ENCODE measurements at places on chromosomes 12 and 14.
A peak's percentile ranks its signal among the peaks of the same experiment; 100 is the strongest.

- no peak for DNase-seq
Observed at GRCh38 chr12:120214626-120215356, 13.9 kb upstream of the RPLP0 start.

GRCh38 chr12:122721057-122721545 is 4.5 kb upstream of the HCAR3 start:
- DNase-seq, result no peak

DNA sequence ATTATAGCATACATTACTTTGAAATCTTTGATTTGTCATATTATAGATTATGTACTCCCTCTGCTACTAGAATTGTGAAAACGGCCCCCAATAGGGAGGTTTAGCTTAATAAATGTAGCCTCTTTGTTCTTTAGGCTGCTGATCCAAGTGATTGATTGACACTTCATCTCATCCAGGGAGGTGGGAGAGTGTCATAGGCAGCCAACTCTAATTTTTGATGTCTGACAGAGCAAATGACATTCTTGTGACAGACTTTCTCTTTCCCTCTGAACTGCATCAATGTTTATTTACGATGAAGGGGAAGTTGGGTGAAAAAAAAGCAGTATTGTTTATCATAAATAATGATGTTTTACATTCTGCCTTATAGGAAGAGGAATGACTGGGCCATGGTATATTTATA is 221.4 kb downstream of the MDGA2 start:
- DNase-seq, result no peak

DNA sequence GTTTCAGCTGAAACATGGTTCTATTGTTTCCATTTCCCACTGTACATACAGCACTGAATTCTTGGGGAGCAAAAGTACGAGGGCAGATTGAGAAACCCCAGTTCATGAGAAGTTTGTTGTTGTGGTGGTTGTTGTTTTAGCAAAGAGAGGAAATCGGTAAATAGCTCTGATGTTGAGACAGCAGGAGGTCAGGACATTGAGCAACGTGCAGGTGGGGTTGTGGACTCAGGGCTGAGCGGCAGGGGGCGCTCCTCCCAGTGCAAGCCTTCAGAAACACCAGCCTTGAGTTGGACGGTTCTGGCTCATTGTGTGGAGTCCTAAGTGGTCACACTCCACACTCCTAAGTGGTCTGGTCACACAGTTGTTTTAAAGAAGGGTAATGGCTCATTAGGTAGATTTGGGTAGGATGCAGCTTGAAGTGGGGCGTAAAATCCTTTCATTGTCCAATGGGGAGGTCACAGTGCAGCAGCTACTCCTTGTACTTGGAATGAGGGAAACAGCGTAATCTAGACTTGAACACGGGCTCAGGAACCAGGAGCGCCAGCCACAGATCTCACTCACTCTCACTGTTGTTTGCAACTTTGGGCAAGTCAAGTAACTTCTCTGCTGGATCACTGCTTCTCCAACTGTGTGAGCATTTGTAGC is 14.5 kb upstream of the PWP1 start:
- peak; percentile 68 for DNase-seq

DNA sequence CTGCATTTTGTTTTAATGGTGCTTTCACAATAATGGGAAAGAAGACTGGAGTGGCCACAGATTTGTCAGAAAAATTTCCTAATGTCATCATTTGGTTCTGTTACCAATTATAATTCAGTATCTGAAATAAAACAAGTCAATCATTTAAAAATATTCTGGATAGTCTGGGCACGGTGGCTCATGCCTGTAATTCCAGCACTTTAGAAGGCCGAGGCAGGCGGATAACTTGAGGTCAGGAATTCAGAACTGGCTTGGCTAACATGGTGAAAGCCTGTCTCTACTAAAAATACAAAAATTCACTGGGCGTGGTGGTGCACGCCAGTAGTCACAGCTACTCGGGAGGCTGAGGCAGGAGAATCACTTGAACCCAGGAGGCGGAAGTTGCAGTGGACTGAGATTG is 4.0 kb upstream of the LIMA1 start:
- no peak for DNase-seq

DNA sequence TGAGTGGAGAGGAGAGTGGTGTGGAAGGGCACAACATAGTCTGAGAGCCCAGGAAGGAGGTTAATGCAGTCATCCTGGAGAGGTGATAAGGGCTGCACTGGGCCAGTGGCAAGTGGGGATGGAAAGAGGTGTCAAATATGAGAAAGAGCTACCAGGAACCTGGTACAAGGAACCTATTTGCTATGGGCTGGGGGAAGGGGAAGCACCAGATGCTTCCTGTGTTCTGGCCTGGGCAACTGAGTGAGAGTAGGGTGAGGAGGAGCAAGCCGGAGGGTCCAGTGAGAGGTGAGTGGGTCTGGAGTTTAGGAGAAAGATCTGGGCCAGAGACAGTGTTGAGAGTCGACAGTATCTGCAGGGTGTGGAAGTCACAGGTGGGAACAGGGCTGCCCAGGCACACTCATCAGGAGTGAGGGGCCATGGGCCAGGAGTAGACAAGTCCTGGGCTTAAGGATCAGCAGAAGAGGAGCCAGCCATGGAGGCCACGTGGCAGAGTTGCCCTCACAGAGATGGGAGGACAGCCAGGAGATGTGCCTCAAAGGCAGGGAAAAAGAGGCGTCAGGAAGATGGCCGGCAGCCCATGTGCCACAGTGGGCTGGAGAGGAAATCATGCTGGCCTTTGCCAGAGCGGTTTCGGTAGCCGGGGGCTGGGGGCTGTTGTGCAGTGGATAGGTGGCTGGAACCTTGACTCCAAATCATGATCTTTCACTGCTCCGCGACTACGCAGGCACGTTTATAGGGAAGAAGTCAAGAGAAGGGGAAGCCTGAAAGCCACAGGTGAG is 2.9 kb upstream of the AQP6 start:
- no peak for DNase-seq

GRCh38 chr12:116975779-116976393 is 65.1 kb downstream of the FBXW8 start:
- DNase-seq, result no peak

GRCh38 chr12:42756841-42757623 is 167.5 kb upstream of the PRICKLE1 start:
- peak; percentile 95 for DNase-seq
